ENCODE measurements at places on chromosomes 4 and X.

DNA sequence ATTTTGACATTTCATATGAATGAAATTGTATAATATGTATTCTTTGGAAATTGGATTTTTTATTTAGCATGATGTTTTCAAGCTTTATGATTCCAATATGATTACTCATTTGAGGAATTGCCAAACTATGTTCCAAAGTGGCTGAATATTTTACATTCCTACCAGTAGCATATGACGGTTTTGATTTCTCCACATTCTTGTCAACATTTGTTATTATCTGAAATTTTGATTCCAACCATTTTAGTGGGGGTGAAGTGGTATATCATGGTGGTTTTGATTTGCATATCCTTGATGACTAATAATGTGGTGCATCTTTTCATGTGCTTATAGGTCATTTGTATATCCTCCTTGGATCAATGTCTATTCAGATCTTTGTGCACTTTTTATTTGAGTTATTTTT, 2.6 kb upstream of the BEX1 start:
- DNase-seq, result no peak

DNA sequence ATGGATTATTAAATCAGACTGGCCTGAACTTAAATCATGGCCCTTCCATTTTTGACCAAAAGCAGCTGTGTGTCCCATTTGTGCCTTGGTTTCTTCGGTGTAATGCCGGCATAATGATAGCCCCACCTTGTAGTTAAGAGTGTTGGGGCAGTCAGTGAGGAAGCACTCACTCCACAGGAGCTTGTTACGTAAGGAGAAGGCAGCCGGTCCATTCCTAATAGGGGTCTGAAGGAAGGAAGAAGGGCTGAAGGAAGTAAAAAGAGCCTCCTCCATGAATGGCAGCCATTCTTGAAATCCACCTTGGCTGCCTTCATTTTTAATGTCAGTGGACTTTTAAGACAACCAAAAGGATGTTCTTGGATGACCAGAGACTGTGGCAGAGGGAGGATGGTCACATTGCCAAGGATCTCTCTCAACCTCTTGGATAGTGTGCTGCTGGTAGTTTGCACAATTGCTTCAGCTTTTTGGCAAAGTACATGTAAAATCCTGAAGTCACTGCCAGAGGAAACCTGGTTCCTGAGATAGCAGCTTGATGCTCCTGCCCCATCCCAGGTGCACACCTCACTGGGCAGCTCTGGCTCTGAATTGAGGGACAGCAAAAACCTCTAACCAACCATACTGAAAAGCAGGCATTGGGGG, 113.5 kb downstream of the PTTG2 start:
- no peak for DNase-seq

DNA sequence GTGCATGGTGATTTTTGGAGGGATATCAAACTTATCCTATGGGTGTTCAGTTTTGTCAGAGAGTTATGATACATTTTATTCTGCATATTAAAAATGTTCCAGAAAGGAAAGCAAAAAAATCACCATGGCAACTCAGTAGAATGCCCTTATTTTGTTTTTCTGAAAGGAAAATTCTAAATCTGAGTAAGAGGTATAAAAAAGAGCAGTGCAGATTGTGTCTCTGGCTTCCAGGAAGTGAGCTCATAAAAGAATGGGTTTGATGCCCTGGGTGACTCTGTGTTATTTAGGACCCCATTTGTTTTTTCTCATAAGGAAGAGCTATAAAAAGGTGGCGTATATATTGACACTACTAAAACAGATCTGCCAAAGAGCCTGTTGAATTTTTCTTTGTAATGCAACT, 128.8 kb downstream of the UCHL1 start:
- no peak for DNase-seq

DNA sequence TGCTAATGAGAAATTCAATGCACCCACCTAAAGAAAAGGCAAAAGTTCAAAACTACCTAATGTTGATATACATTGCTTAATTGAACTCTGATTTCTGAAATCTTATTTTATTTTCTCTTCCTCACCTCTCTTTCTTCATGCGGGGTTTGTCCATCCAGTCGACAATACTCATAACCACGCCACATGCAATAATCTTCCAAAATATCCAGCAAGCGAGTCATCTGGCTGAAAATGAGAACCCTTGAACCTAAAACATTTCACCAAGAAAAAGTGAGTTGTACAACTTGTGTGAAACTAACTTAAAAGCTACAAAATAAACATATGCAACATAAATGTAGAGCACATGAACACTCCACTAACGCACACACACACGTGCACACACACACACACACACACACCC, 26.7 kb downstream of the SMARCA1 start:
- no peak for DNase-seq

- DNase-seq, result no peak
These were observed 227.4 kb downstream of the MAPK10 start for GRCh38 chr4:86132468-86132867.

Measured in T-helper 22 cell (primary cell).